ENCODE measurements at places on chromosomes 4 and X.
A peak's percentile ranks its signal among the peaks of the same experiment; 100 is the strongest.

- DNase-seq: no peak
These were observed 262.4 kb downstream of the CAMK2D start for GRCh38 chr4:113499166-113499565.

DNA sequence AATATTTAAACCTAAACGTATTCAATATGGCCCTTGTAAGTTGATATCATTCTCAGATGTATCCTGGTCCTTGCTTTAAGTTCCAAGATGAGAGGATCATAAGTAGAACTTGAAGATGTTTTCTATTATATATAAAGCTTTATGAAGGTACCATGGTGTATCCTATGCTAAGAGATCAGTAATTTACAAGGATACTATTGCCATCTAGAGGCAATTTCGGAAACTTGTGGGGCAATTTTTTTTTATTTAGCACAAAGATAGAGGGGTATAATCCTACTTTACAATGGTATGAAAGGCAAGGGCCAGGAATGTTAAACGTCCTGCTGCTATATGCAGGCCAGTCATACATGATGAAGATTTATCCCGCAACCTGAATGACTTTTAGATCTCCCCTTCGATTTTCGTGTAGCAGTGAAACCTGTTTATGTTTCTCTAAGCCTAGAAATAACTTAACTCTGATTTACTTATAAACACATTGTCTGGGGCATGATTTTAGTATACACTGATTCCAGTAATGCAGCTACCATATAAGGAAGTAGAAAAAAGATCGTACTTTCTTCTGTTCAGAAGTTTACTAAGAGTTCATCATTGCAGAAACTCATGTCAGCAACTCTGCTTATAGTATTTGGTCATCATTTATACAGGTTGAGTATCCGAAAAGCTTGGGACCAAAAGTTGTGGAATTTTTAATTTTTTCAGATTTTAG, 2.6 kb downstream of the SLC25A31 start:
- peak; percentile 3 for DNase-seq

DNA sequence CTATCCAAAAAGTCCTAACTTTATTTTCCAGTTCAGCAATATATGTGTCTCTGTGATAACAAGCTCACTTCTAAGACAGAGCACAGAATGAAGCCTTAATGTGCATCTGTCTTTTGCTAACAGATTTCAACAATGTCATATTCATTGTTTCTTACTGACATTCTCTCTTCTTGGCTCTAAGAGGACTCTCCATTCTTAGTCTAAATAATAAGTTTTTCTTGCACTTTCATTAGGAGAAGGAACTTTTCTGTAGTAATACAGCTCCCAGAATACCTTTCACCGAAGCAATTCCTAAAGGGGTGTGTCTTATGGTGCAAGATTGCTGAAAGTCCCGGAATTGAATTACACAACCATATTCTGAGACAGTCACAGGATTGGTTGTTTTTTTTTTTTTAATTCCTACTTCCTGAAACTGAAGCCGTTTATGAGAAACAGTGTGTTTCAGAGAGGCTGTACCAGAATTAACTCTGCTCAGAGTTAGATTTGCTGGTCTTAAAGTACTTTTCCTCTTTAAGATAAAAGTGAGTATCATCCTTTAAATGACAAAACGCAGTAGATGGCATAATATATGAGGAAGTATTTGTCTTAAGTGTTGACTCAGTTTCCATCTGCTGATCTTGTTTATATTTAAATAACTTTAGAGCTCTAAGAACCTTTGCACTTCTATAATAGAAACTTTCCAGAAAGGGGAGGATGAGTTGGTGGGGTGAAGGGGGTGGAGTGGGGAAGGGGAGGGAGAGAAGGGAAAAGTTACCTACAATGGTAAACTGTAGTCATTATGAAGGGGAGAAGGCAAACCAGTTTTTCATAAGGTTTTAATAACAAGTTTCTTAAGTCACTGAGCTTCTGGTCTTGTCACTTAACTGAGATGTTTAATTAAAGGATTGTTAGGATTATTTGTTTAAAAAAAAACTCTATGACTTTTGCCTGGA, at the start of gene ALPK1:
Gene ALPK1 (plus strand): TSS at position 421 of the 932 bp plus-strand sequence.
- no peak for DNase-seq

- no peak for DNase-seq
These were observed 625 bp upstream of the GABRA4 start for GRCh38 chr4:46994007-46994405.

DNA sequence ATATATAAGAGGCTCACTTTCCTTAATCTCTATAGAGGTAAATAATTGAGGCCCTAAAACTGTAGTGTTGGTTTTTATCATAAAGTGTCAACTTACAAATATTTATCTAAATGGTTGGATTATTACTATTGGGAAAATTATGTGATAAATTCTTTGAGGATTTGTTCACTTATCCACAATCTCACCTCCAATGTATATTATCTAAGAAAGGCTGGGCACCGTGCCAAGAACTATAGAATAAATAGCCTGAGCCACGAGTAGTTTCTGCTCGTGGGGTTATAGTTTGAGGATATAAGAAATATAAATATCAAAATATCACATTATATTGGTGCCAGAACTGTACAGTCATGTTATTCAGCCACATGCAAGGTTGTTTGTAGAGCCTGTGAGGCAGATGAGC, 177.9 kb downstream of the VEGFC start:
- DNase-seq: no peak

DNA sequence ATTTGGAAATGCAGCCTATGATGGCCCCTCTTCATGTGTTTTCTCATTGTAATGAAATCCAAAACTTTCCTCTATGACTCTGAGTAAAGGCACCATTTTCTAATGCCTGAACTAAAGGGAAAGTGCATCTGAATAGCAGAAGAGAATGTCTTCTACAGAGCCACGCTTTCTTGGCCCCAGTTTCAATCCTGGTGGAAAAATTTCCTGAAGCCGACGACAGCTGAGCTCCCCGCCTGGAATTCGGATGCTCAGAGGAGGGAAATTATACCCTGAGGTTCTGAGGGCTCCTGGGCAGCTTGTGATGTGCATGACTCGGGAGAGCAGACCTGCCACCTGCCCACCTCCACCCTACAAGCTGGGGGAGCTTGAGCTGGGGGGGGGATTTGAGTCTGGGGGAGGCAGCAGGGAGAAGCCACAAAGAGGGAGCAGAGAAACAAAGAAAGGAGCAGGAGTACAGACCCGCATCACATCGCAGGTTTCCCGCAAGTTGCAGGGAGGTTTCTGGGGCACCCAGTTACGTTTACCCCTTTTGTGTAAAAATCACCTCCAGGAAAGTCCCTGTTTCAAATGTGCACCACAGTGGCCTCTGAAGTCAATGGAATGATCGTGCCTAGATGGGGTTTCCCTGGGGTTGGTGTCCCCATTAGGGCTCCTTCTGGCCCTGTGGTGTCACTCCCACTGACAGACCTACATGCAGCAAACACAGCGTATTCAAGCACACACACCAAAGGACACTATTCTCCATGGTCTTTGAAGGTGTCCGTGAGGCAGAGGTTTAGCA, 145.6 kb upstream of the RBPJ start:
- no peak for DNase-seq

DNA sequence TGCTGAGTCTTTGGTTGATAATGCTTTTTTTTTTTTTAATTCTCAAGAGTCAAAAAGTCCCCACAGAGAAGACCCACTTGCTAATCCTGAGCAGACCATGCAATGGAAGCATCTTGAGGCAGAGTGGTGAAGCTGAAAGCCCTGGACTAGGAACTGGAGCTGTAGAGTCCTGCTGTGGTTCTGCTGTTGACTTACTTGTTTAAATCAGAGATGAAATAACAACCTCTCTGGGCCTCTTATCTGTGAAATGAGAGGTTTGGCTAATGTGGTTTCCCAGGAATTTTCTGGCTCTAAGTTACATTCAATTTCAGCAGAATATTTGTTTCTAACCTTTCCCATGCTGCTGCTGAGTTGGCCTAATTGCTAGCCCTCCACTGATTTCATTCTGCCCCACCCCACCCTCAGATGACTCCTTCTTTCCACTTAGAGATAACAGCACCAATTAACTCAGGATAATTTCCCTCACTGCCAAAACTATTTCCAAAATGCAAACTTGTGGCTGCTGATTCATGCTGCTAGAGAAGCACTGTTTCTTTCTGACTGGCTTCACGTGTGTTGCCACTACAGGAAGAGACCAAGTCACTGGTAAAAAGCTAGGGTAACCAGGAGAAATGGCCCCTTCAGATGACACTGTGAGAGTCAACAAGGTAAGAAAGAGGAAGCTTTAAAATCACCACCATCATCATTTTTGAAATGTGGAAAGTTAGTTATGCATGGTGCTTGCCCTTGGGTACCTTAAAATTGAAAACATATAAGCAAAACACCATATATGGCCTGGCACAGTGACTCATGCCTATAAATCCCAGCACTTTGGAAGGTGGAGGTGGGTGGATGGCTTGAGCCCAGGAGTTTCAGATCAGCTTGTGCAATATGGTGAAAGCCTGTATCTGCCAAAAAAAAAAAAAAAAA, 326.4 kb downstream of the DCHS2 start:
- peak; percentile 24 for DNase-seq

DNA sequence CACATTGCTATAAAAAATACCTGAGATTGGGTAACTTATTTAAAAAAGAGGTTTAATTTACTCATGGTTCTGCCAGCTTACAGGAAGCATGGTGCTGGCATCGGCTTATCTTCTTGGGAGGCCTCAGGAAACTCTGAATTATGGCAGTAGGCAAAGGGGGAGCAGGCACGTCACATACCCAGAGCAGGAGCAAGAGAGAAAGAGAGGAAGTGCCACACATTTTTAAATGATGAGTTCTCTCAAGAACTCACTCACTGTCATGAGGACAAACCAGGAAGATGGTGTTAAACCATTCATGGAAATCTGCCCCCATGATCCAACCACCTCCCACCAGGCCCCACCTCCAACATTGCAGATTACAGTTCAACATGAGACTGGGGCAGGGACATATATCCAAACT, 10.0 kb upstream of the AFF1 start:
- no peak for DNase-seq

DNA sequence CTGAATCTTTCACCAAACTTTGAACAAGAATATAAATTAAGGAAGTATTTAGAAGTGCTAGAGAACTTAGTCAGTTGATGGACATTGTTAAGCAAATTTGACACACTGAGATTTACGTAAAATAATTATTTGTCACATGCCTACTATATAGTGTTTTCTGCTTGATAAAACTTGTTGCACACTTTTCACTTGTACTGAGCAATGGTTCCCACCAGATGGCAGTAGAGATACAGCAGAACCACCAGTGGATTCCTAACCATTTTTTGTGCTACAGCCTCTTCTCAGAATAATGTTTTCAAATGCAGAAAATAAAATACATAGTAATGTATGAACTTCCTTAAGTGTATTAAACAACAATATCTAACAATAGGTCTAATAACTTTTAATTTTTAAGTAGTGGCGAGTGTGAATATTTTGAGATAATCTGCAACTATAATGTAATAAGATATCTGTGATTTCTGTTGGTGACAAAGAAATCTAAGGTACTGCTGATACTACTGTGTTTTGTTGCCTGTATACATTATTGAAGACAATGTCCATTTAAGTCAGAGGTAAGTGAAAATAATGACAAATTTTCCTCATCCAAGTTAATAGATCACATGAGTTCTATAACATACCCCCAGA, 81.2 kb downstream of the APOOL start:
- DNase-seq: no peak

DNA sequence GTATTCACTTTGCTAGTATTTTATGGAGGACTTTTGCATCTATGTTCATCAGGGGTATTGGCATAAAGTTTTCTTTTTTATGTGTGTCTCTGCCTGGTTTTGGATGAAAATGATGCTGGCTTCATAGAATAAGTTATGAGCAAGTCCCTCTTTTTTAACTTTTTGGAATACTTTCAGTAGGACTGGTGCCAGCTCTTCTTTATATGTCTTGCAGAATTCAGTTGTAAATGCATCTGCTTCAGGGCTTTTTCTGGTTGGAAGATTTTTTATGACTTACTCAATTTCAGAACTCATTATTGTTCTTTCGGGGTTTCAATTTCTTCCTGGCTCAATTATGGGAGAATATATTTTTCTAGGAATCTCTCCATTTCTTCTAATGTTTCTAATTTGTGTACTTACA, 9.1 kb upstream of the CSN2 start:
- DNase-seq: no peak

DNA sequence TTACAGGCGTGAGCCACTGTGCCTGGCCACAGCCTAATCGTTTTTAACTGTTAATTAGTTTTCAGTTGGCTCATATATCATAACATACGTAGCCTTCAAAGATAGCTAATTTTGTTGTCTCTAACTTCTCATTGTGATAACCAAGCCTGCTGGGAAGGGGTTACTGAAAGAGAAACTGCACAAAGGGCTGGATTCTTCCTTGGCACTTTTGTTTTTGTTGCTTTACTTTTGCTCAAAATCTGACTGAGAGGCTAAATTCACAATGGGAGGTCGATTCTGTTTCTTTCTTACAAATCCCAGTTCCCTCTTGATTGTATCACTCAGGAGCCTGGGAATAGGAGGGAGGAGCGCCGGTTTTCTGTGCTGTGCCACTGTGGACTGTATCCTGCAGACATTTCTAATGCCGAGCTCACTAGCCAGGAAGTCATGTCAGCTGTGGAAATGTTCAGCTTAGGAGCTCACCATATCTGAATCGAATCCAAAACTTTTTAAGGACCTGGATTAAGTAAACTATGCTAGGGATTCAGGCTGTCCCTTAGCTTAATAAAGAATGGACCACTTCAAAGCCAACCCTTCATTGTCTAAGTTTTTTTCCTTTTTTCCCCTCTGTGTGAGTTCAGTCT, 120.5 kb upstream of the FAT1 start:
- no peak for DNase-seq

DNA sequence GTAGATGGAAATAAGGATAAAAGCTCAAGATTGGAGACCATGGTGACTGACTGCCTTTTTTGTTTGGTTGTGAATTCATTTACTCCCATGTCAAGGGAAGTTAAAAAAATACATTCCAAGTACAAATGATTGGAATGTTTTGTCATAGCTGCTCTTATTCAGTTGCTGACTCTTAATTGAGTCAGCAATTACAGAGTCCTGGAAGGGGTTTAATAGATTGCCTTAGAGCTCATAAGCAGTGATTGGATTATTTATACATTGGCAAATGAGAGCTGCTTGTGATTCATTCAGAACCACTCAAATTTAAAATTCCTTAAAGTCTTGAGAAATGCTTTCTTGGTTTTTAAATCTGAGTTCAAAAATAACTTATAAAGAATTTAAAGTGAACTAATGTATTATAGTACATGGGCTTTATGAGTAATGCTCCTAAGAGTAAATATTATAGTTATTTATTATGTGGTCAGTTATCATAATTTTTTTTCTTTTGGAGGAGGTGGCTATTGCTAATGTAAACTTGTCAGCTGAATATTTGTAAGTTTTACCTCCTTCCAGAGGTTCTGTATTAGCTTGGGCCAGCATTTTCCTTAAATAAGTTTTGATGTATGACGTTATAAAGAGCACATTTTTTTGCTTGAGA, 13.6 kb downstream of the JADE1 start:
- DNase-seq: no peak
